ENCODE measurements at places on chromosomes 5 and 9. TPM values are rescaled to one million over a fixed set of nuclear protein-coding genes. Genes with fewer than 3 reads are reported as not detected.

The FBN2 gene
- total RNA-seq, result 272 TPM

The GRM6 gene
- total RNA-seq, result not detected

The SOHLH1 gene
- not detected for total RNA-seq

The FAM221B gene
- not detected for total RNA-seq

The SEMA6A gene
- 0.15 TPM for total RNA-seq

The GPX3 gene
- 2.3 TPM for total RNA-seq

The TAS2R1 gene
- not detected for total RNA-seq

The SLC36A2 gene
- total RNA-seq, result not detected

The SLC6A18 gene
- total RNA-seq, result not detected

The SLC28A3 gene
- not detected for total RNA-seq

The PCDHA8 gene
- 0.15 TPM for total RNA-seq

The TBC1D2 gene
- 2.1 TPM for total RNA-seq

The GALNT10 gene
- 30.9 TPM for total RNA-seq

The GZMA gene
- total RNA-seq, result not detected

The OSMR gene
- 21.4 TPM for total RNA-seq

The TEX48 gene
- total RNA-seq, result not detected

The PLEKHG4B gene
- not detected for total RNA-seq

The IRGM gene
- not detected for total RNA-seq

The ASPN gene
- total RNA-seq, result not detected

The ZNF366 gene
- total RNA-seq, result 0.97 TPM

The OXCT1 gene
- 40.3 TPM for total RNA-seq

The PCDHB14 gene
- total RNA-seq, result 0.61 TPM

The ARL10 gene
- total RNA-seq, result 8.1 TPM

The NRG2 gene
- under 0.01 TPM for total RNA-seq

The GFPT2 gene
- total RNA-seq, result 20.1 TPM

The CENPH gene
- 11.6 TPM for total RNA-seq

The RNF180 gene
- total RNA-seq, result 4.6 TPM

The SVEP1 gene
- total RNA-seq, result 0.30 TPM

The WWC1 gene
- total RNA-seq, result 2.3 TPM

The DMRT2 gene
- total RNA-seq, result not detected

The WNK2 gene
- total RNA-seq, result not detected

The GABRB2 gene
- not detected for total RNA-seq

The CCDC152 gene
- 2.9 TPM for total RNA-seq

The ORM1 gene
- not detected for total RNA-seq

The PARP8 gene
- 0.46 TPM for total RNA-seq

The RLN2 gene
- 0.32 TPM for total RNA-seq

The TTC16 gene
- not detected for total RNA-seq

The SAXO1 gene
- total RNA-seq, result not detected

The HK3 gene
- not detected for total RNA-seq

The SELENOP gene
- total RNA-seq, result 2.7 TPM

The ALDOB gene
- total RNA-seq, result not detected

The RHOBTB3 gene
- total RNA-seq, result 72.4 TPM

The CBY3 gene
- not detected for total RNA-seq

The FGFR4 gene
- 3.3 TPM for total RNA-seq

The PPIC gene
- 38.3 TPM for total RNA-seq

The NME5 gene
- total RNA-seq, result 1.1 TPM

The TMOD1 gene
- total RNA-seq, result 1.9 TPM

The IL13 gene
- not detected for total RNA-seq

The EGFLAM gene
- total RNA-seq, result 1.9 TPM

The MEF2C gene
- total RNA-seq, result 18.5 TPM

Measured in epithelial cell of umbilical artery (primary cell).